Uterus (tissue), 4 donors: ENCODE measurements at places on chromosomes 12 and 14.

DNA sequence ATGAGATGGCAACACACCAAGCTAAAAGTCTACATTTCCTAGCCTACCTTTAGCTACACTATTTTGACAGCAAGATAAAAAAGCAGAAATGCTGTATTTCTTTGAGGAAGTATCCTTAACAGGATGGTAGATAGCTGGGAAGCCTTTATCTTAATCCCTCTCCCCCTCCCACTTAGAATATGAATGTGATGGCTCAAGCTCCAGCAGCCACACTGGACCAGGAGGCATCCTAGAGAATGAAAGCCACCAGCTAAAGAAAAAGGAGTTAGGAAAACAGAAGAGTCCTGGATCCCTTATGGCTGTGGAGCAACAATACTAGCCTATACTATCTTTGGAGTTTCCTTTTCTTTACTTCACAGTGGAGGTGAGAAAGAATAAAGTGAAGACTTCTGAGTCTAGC, 15.1 kb downstream of the NAP1L1 start:
- H3K36me3 ChIP-seq = peaks cover 3% of the 10 kb centered on the region
- H3K4me3 ChIP-seq = no peak overlapping the region
- DNase-seq = no peak
- no peaks in the 10 kb centered on the region for H3K4me1 ChIP-seq
- H3K27me3 ChIP-seq = no peaks in the 10 kb centered on the region

- H3K27me3 ChIP-seq = peaks cover 85% of the 10 kb centered on the region
- DNase-seq = peak; percentile 62
- no peak within 1 kb of the TSS for H3K27ac ChIP-seq
- H3K4me1 ChIP-seq = no peaks in the 10 kb centered on the region
- H3K4me3 ChIP-seq = no peak within 1 kb of the TSS
Observed at GRCh38 chr12:53938326-53939140, at the start of gene HOXC13. TSS of gene HOXC13 (plus strand) at chr12:53938831. CDS start at chr12:53938907, 76 bp downstream.

GRCh38 chr14:97100306-97100705, 303.1 kb downstream of the VRK1 start:
- no peaks in the 10 kb centered on the region for H3K36me3 ChIP-seq
- no peaks in the 10 kb centered on the region for H3K4me1 ChIP-seq
- no peak for DNase-seq
- H3K27ac ChIP-seq = no peak overlapping the region
- H3K4me3 ChIP-seq = no peak overlapping the region
- H3K27me3 ChIP-seq = no peaks in the 10 kb centered on the region

- no peak for DNase-seq
- H3K27ac ChIP-seq = no peak overlapping the region
- H3K4me1 ChIP-seq = no peaks in the 10 kb centered on the region
- H3K4me3 ChIP-seq = no peak overlapping the region
- H3K27me3 ChIP-seq = no peaks in the 10 kb centered on the region
Observed at GRCh38 chr12:12224240-12224940, 42.5 kb downstream of the LRP6 start.

DNA sequence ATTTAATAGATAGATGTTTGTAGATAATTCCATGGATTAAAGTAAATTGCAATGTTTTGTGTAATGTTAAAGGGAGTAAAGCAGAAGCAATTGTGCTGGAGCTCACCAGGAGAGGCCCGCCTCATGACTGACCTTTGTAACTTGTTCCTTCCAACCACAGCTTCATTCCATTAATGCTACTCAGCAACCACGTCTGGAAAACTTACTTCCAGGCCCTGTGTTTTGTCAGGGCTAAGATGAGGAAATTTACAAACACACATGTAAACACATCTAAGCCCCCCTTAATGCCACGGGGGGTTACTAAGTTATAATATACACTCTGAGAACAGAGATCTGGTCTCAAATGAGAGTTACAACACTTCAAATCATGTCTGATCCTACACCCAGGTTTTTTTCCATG, 12.4 kb downstream of the LUM start:
- H3K36me3 ChIP-seq = no peaks in the 10 kb centered on the region
- H3K4me1 ChIP-seq = no peaks in the 10 kb centered on the region
- H3K27ac ChIP-seq = peak overlapping the region; percentile 75
- peak; percentile 39 for DNase-seq
- no peaks in the 10 kb centered on the region for H3K27me3 ChIP-seq
- H3K4me3 ChIP-seq = no peak overlapping the region

DNA sequence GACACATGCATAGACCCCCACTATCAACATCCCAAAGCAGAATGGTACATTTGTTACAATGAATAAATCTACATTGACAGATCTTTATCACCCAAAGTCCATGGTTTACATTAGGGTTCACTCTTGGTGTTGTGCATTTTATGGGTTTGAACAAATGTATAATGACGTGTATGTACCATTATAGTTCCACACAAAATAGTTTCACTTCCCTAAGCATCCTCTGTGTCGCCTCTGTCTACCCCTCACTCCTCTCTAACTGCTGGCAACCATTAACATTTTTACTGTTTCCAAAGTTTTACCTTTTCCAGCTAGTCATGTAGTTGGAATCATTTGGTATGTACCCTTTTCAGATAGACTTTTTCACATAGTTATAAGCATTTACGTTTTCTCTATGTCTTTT, 69.5 kb upstream of the LMO3 start:
- no peak for DNase-seq
- no peak overlapping the region for H3K4me3 ChIP-seq
- no peaks in the 10 kb centered on the region for H3K36me3 ChIP-seq
- no peaks in the 10 kb centered on the region for H3K27me3 ChIP-seq
- no peak overlapping the region for H3K27ac ChIP-seq
